Aorta (tissue), 5 donors: ENCODE measurements at places on chromosomes 5 and 9. TPM values are rescaled to one million over a fixed set of nuclear protein-coding genes. Genes with fewer than 3 reads are reported as not detected.
A peak's percentile ranks its signal among the peaks of the same experiment; 100 is the strongest.

GRCh38 chr5:5919411-5919810 lies 458.9 kb downstream of the MED10 start:
- DNase-seq, result no peak

DNA sequence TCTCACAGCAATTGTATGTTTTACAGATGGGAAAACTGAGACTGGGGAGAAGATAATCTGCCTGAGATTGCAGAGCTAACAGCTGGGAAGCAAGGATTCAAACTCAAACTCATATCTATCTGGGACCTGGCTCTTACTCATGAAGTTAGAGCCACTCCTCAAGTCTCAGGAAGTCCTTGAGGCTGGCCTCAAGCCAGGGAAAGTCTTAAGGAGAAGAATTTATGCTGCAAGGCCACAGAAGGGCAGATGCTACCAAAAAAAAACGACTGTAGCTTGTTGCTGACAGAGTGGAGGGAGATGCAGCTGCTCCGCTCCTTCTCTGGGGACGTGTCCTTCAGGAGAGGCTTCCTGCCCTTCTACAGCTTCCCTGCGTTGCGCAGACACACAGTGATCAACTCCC lies 39.8 kb downstream of the BARHL1 start:
- no peak for DNase-seq

- no peak for DNase-seq
These were observed 14.2 kb upstream of the LARP1 start for GRCh38 chr5:154740957-154741356.

DNA sequence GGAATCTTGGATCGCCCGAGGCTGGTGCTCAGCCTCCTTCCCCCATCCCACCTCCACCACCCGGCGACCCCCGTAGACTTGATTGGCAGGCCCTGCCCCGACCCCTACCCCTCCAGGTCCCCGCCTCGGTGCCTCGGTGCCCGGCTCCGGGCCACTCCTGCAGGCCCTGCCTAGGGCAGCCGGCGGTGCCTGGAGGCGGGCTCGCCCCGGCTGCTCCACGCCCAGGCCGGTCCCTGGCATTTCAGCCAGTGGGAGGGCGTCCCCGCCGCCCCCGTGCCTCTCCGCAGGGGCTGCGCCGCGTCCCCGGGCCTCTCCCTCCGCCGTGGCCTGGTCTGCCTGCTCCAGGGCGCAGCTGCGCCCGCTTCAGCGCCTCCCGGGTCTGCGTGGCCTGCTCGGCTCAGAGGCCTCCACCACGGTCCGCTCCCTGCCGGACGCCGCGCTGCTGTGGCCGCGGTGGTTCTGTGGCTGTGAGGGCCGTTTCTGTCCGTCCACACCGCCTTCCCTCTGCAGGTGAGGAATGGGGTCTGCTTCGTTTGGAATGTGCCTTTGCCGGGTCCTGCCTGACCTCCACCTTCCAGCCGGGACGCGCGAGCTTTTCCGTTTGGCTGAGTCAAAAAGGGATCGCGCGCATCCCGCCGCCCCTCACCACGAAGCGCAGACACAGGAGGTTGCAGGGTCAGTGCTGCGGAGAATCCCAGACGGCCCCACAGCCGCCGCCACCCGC lies 48.3 kb upstream of the IRX4 start:
- no peak for DNase-seq

DNA sequence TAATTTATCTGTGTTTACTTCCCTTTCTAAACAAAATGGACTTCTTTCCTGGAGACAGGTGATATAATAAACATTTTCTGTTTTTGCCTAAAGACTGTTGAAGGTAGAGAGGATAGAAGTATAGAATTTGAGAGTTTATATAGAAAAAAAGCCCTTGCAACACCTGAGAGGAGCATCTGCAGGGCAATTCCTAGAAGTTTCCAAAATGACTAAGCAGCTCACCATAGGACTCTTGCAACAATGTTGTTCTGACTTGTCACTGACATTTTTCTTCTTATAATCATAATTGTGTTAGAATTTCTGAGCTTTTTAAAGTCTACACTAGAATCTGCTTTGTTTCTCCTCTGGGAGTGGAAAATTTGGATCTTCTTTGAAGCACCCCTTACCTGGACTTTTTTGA lies 216.8 kb downstream of the TUSC1 start:
- DNase-seq, result no peak

- no peak for DNase-seq
These were observed 3.2 kb downstream of the CDKN2B start for GRCh38 chr9:22005702-22006606.

DNA sequence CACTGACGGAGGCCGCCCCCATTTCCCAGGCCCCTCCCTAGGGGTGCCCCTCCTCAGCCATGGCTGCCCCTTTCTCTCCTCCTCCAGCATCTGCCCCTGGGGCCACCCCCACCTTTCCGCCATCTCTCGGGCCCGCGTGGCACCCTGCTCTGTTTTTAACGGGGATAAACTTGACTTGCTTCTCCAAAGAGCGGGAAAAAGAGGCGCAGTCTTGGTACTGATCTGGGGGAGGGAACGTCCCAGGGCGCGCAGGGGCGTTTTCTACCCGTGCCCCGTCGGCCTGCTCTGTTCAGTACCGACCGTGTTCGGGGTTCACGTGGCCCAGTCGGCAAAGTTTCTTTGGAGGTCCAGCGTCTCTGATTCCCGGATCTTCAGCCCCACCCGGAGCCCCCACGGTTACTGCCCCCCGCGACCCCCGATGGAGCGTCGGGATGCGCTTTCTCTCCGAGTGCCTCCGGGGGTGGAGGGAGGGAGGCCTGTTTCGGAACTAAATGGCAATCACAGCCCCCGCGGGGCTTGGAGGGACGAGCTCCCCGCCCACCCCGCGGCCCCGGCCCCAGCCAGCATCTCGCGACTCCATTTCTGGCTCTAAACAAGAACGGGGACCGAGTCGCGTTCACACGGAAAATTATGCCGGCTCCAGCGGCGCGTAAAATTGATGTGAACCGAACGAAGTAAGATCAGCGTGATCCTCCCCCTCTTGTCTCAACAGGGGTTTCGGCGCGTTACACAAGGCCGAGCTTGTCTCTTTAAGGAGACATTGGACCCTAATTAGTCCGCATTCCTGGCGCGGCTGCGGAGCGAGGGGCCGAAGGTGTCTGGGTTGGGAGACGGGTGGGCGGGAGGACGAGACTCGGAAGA lies 1.1 kb upstream of the TLE4 start:
- DNase-seq, result peak; percentile 53

- DNase-seq, result no peak
These were observed 354.2 kb upstream of the EFNA5 start for GRCh38 chr5:108024986-108025385.

DNA sequence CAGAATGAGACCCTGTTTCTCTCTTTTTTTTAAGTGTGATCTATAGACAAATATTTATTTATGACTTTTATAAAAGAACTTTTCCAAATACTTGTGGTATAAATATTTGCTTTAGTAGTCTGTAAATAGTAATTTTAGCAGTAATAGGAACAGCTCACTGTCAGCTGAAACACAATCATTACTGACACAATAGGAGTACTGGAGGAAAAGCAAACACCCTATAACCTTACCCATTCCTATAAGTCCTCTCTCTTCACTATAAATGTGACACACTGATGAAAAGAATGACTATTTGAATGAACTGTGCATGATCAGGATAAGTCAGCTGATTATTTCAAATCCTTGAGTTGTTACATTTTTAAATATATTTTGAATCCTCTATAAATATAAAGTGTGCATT lies 72.4 kb downstream of the CDH12 start:
- no peak for DNase-seq

- DNase-seq, result peak; percentile 86
These were observed 24.4 kb upstream of the GRPEL2 start for GRCh38 chr5:149320791-149321330.

DNA sequence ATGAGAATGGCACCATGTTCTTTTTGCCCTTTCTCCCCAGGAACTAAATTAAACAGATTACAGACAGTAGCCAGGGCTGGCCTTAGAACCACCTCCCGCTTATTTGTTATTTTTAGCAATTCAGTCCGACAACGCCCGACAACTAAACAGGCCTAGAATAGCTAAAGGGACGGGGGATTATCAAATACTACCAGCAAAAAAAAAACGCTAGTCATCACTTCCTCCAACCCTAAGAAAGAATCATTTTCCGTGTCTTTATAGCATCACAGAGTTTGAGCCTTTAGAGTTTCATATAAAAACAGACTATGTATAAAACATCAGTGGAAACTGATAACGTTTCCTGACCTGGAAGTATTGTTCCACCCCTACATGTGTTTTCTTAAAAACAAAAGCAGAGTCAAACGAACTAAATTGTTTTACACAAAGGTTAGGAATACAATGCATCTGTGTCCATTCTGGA lies 35.3 kb downstream of the PFDN1 start:
- DNase-seq, result no peak

- DNase-seq, result no peak
These were observed 150.3 kb upstream of the SPRY4 start for GRCh38 chr5:142475102-142475513.

- DNase-seq, result no peak
These were observed 3.8 kb downstream of the PCDH1 start for GRCh38 chr5:141874262-141874964.

The CCL21 gene
- total RNA-seq, result 13.0 TPM

The SLC36A2 gene
- not detected for total RNA-seq

The PLAC8L1 gene
- 0.87 TPM for total RNA-seq
